Kidney epithelial cell (primary cell): ENCODE measurements at places on chromosomes 2 and 18. TPM values are rescaled to one million over a fixed set of nuclear protein-coding genes. Genes with fewer than 3 reads are reported as not detected.

Gene MROH2A
- total RNA-seq = not detected in 2 replicates

Gene FER1L5
- 0.07 TPM in 1 of 2 replicates, not detected in the other for total RNA-seq

Gene GPR39
- total RNA-seq = 5.9 and 13.8 TPM in 2 replicates

DNA sequence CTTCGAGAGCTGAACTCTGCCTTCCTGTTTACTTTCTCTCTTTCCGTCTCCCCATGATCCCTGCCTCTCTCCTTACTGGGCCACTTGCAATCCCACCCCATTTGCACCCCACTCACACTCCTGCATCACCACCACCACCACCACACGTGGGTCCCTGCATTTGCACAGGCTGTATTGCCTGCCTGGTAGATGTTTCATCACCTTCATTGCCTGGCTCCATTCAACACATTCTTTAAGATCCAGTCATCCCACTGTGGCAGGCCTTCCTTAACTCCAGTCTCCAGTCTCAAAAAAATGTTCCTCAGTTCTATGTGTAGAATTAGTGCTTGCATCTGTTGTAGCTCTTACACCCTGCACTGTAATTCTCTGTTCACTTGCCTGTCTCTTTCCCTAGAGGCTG lies 13.9 kb downstream of the NOSTRIN start:
- peak; percentile 71 for DNase-seq

- no peak for DNase-seq
Observed at GRCh38 chr2:85164145-85164569, 31.0 kb downstream of the TCF7L1 start.

DNA sequence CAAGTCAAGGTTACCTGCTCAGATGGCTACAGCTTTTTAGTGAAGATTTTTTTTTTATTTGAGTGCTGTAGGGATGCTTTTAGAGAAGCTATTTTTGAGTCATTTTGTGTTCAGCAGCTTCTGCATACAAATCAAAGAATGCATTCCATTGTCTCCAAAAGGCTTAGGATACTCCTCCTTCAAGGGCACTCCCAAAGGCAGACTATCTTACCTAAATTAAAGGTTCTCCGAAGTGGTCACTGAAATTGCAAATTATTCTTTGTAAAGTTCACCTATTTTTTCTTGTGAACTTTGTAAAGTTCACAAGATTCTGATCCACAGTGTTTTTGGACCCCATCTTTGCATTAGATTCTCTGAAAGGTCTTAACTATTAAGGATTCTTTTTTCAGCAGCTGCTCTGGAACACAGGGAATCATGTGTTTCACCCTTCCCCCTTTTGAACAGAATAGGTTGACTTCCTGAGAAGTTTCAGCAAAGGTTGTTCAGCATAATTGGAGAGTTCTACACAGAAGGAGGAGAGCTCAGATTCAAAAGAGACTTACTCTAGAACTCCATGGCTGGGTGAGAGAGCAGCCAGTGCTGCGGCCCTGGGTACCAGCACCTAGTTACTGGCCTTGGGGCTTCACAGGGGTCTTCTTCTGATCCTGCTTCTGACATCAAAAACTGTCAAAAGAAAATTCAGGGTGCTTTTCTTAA lies 14.5 kb downstream of the CLIP4 start:
- no peak for DNase-seq

- no peak for DNase-seq
Observed at GRCh38 chr18:59802031-59802430, 97.8 kb upstream of the PMAIP1 start.

- DNase-seq = no peak
Observed at GRCh38 chr2:220744861-220745260, 827.2 kb downstream of the EPHA4 start.

DNA sequence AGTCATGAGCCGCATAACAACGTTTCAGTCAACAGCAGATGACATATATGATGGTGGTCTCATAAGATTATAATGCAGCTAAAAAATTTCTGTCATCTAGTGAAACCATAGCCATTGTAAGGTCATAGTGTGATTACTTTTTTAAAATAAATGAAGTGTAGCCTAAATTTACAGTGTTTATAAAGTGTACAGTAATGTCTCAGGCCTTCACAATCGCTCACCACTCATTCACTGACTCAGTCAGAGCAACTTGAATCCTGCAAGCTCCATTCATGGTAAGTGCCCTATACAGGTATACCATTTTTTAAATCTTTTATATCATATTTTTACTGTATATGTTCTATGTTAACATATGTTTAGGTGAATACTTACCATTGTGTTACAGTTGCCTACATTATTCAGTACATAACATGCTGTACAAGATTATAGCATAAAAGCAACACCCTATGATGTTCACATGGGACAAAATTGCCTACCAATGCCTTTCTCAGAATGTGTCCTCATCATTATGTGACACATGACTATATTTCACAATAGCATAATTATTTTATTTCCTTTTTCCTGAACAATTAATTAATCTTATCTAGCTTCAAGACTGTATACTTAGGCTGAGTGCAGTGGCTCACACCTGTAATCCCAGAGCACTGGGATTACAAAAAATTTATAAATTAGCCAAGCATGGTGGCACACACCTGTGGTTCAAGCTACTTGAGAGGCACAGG lies 1115.9 kb upstream of the ZEB2 start:
- DNase-seq = no peak

GRCh38 chr2:111100765-111101162 lies 19.9 kb upstream of the BCL2L11 start:
- no peak for DNase-seq

DNA sequence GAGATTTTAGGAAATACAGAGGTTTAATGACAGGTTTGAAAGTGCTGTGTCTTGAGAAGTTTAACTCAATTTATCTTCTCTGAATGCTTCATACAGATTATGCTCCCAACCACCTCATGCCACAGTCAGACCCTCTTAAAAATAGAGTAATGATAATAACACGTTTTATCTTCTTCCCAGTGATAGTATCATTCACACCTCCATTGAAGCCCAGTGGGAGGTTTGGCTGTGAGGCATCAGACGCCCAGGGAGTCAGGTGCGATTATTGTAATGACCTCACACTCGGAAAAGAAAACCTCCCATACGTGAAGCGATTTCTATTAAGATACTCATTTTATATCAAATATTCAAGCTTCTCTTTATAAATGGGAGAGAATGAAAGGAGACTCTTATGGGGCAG lies 366.3 kb downstream of the SETBP1 start:
- DNase-seq = no peak
